ENCODE measurements at places on chromosomes 16 and 17. TPM values are rescaled to one million over a fixed set of nuclear protein-coding genes. Genes with fewer than 3 reads are reported as not detected.

- DNase-seq, result no peak
Observed at GRCh38 chr17:64423881-64424280, 25.0 kb upstream of the MILR1 start.

- no peak for DNase-seq
Observed at GRCh38 chr17:385178-385835, 32.7 kb upstream of the RPH3AL start.

DNA sequence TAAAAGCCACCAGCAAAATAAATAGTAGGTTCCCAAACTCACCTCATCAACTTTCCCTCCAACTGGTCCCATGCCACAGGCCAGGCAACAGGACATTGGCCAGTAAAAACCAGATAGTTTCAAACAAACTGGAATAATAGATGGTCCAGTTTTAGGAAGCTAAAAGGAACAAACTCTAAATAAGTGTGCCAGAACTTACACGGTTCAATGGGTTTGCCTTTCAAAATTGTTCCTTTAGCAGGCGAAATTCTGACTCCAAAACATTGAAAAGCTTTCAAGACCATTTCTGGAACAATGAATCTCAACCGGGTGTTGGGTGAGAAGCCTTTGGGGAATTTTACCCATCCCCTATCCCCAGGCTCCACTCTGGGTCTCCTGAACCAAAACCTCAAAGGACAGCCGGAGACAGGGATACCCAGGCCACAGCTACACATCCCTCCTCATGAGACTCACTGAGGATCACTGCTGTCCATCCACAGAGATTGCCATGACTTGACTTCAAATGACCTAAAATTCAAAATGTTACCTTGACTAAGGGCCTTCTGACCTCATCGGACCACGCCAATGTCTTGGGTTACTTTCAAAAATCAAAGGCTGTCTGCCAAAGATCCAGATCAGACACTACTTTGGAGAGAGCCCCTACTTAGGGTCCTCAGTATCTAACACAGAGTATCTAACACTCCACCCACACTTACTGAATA, 13.0 kb downstream of the AXIN2 start:
- DNase-seq, result no peak

- DNase-seq, result no peak
Observed at GRCh38 chr17:28973425-28973824, 22.1 kb upstream of the PHF12 start.

GRCh38 chr16:83301971-83302370, 505.8 kb upstream of the HSBP1 start:
- DNase-seq, result no peak

GRCh38 chr17:11121341-11121985, 119.5 kb upstream of the SHISA6 start:
- DNase-seq, result no peak

DNA sequence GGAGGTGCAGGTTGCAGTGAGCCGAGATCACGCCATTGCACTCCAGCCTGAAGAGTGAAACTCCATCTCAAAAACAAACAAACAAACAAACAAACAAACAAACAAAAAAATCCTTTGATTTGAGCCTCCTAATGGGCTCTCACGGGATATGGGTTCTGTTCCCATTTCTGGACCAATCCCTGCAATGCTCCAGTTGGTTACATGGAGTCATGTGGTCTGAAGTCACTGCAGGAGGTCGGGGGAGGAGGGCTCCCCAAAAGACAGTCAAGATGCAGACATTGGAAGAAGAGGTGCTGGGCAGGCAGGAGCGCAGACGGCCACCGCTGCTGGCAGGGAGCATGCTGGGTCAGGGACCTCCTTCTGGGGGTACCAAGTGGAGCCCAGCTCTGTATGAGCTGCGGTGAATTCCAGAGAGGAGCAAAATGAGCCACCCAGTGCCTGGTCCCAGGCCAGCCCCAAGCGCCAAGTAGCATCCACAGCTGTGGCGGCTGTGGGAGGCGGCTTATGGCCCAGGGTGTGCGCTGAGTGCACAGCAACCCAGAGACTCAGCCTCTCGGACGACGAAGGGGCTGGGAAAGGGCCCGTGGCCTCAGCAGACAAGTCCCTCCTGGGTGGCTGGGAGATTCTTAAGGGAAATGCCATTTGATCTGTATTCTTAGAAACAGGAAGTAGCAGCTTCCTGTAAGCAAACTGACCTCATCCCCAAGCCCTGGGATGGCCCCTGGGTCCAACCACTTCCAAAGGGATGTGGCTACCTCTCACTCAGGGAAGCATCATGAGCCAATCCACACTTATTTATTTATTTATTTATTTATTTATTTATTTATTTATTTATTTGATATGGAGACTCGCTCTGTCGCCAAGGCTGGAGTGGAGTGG, 19.6 kb upstream of the ATP2A3 start:
- DNase-seq, result no peak

GSDMA gene
- polyA plus RNA-seq, result not detected

MPP3 gene
- 7.9 TPM for polyA plus RNA-seq

CHAD gene
- polyA plus RNA-seq, result not detected

Data from BJ (cell line).